NCI-H187 treated with DMSO at 0.1 percent for 48 hours (cell line): ENCODE measurements at places on chromosomes 2 and 18.

DNA sequence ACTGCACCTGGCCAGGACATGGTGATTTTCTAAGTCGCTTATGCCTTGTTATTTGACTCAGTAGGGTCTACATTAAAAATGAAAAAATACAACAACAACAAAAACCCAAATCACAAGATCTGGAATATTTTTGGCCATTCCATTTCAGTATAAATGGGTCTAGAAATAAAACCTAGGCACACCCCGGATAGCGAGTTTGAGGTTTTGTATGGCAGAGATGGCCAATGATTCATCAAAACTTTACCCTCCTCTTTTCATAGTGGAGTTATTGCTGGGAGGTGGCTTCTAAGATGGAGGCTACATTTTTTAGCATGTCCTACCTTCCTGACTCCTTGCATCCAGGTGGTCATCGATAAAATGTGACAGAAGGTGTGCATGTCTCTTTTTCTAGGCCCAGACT, 49.3 kb upstream of the PELI1 start:
- no peak for DNase-seq

GRCh38 chr2:234391625-234392024, 105.3 kb downstream of the ARL4C start:
- no peak for DNase-seq

DNA sequence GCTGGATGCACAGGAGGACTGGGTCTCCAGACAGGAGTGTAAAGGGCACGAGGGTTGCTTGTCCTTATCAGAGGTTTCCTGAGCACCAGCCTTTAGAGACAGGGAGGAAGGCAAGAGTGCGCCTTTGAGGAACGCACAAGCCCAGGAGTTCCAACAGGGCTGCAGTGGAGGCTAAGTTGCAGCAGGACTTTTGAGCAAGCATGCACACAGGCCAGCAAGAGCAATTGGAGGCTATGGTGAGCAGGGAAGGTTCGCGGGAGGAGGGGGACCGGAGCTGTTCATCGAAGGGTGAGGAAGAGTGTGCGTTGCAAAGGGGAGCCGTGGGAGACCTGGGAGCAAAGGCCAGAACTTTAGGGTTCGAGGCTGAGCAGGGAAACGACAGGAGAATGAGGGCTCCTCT, 2.2 kb upstream of the ATOH8 start:
- DNase-seq, result no peak

DNA sequence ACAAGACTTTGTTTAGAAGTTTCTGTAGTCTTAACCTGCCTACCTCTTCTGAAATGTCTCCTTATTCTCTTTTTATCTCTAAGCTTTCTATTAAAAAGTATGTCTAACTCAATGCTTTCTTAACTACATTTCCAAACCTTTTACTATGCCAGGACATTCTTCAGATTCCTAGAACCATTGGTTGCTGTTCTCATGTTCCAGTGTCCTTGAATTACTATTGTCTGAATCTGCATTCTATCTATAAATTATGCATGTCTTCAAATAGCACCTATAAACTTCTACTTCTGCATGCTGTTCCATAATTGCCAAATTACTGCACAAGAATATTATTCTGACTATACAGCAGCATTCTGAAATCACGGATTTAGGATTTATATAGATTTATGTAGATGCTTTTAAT, 166.0 kb upstream of the VWC2L start:
- DNase-seq, result no peak

GRCh38 chr18:63339920-63340484, 20.4 kb upstream of the BCL2 start:
- DNase-seq, result no peak

- DNase-seq, result no peak
These were observed 45.1 kb downstream of the CDH19 start for GRCh38 chr18:66558773-66559172.

- no peak for DNase-seq
These were observed 46.2 kb upstream of the ARHGAP28 start for GRCh38 chr18:6683112-6683876.

DNA sequence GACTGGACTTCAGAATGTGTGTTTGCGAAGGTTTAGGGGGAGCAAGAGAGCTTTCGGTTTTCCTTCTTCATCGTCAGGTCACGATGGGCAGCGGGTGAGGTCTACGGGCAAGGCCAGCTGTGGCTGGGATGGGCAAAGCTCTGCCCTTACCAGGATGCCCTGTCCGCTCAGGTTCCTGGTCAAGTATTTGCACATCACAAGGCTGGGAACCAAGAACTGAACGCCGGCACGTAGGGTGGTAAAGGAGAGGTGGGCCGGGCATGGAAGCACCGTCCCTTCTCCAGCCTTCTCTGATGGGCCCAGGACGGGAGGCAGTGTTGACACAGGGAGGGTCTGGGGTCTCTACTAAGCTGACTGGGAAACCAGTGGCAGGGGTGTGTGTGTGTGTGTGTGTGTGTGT, 50.5 kb upstream of the UBE2F start:
- no peak for DNase-seq

DNA sequence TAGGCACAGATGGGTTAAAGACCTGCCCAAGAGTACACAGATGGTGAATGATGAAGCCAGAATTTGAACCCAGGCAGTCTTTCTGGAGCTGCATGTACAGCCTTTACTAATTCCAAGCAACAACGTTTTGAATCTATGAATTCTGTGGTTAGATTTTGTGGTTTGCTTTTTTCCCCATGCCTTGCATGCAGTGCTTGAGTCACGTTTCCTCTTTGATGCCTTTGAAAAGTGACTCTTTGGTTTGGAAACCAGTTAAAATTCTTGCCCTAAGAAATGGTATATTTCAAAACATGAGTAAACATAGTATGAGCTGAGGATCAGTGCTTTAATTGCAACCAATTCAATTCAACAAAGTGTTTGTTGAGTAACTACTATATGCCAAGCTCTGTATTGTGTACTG, 48.2 kb upstream of the PPM1B start:
- DNase-seq, result no peak

DNA sequence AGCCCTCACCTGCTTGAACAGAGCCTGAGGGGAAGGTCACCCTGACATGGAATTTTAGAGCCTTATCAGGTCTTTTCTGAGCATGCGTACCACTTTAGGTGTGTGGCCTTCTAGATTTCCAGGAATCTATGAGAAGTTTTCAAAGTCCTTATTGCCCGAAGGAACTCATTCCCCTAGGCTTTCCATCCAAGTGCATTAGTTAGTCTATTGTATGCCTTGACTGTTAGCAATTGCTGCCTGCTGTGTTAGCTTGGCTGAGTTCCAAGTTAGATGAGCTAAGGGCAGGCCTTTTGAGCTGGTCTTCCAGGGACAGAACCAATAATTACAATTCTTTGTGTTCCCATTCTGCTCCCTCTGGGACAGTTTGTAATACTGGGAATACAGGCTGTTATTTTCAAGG, 30.8 kb upstream of the PUM2 start:
- no peak for DNase-seq

DNA sequence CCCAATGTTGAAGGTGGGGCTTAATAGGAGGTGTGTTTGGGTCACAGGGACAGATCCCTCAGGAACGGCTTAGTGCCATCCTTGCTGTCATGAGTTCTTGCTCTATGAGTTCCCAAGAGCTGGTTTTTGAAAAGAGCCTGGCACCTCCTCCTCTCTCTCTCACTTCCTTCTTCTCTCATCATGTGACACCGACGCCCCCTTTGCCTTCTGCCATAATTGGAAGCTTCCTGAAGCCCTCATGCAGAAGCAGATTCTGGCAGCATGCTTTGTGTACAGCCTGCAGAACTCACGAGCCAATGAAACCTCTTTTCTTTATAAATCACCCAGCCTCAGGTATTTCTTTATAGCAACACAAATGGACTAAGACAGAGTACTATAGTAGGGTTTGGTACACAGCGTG, 100.4 kb upstream of the SH3BP4 start:
- no peak for DNase-seq

DNA sequence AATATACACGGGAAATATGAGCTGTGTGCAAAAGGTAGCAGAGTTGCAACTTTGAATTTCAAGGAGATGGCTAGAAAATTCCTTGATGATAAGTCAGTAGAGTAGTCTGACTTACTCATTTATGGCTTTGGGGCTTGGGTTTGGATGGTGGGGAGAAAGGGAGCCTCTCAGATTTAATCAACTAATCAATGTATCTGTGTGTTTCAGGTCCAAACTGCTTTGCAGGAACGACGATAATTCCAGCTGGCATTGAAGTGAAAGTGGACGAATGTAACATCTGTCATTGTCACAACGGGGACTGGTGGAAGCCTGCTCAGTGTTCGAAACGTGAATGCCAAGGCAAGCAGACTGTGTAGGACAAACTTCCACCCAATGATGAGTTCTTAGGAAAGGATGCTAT, 164.6 kb downstream of the VWC2L start:
- DNase-seq, result no peak

DNA sequence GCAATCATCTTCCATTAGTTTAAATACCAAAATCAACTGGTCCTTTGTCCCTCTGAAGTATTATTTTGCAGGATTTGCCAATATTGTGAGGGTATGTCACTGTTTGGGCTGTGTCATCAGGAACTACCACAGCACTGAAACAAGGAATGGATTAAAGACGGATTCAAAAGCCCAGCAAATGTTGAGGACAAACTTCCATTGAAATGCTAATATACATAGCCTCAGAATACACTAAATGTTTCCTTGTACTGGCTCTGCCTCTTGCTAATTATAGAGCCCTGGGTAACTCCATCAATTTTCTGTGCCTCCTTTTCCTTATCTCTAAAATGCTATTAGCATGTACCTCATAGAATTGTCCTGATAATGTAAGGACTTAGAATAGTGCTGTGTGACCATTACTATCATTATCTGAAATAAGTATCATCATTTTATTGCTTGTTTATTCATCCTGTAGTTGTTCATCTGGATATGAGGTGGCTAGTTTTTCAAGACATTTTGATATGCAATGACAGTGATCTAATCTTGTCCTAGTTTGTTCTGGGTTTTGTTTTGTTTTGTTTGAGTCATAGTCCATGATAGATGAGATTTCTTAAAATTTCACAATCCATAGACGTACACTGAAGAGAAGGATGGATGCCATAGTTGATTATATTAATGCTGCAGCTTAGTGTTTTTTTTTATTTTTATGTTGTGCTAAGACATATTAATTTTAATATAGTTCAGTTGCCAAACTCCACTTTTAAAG, 333.4 kb upstream of the KCNH7 start:
- DNase-seq, result no peak

DNA sequence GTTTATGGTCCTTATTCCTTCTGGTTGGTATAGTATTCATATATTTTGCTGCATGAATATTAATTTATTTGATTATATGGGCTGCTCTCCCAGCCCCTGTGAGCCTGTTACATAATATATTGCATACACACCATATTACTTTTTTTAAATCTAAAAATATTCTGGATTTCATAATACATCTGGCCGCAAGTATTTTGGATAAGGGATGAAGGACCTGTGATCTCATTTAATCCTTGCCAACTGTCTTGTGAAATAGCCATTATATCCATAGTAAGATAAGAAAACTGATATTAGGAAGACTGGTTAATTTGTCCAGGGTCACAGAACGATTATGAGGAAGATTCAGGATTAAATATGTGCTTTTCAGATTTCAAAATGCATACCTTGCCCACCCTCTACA, 433.6 kb downstream of the LPIN1 start:
- no peak for DNase-seq

DNA sequence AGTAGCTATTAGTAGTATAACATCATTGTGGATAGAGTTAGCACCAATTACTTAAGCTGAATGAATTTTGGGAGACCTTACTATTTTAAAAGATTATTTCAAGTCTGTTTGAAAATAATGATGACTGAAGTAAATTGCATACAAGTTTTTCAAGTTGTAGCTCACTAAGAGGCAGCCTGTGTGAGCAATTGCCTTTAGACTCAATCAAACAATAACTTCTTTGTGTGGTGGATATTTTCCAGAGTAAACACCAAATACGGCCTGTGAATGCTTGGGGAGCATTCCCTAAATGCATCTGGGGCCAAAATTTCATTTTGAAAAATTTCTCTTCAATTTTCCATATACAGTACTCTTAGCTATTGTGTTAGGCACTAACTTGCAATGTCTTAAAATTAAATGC, 7.9 kb downstream of the SERPINB12 start:
- no peak for DNase-seq

GRCh38 chr2:9753276-9753600, 90.0 kb upstream of the TAF1B start:
- DNase-seq, result no peak

DNA sequence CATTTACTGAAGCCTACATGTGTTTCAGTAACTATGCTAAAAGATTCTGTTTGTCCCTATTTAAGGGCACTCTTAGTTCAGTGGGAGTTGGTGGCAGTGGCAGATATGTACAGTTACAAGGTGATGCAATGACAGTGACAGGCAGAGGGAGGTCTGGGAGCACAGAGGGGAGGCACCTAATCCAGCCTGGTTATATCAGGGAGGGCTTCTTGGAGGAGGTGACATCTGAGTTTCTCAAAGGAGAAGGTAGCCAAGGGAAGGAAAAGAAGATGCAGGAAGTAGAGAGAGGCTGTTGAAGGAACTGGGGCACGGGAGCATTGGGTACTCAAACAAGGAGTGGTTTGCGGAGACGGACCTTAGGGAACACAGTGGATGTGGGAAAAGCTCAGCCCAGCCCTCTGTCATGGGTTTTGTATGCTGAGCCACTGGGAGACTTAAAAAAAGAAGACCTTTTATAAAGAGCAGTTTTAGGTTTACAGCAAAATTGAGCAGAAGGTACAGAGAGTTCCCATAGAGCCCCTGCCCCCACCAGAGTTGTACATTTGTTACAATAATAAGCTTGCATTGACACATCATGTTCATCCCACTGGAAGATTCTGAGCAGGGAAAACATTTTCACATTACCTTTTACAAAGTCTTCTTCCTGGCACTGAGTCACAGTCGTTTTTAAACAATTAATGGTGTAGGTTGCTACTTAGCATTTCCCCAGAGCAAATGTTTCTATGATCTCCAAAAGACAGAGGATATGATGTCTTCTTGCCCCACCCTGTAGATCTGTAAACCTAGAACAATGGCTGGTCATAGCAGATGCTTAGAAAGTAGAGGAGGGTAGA, 83.0 kb upstream of the TAF1B start:
- DNase-seq, result no peak

DNA sequence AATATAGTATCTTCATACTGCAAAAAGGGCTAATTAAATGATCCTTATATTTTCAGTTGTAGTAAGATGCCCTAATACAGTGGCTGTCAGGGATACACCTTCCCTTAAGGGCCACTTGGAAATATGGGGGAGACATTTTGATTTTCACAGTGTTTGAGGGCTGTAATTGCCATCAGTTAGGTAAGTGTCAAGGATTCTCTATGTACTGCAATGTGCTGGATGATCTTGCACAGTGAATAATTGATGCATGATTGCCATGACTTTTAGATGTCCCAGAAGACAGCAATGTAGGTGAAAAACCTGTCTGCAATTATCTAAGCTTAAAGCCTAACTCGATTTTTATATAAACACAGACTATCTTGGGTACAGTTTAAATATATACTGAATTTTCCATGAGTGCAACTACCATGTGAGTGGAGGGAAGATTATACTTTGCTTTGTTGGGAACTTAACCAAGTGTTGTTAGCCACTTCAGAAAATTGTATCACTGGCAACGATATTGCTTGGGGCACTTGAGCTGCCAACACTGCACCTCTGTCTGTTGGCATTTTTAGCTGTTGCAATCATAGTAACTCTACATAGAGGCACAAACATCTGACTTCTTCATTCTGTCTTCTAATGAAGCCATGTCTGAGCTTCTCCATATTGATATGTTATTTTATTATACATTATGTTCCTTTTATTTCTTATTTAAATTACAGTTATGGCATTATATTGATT, 45.2 kb downstream of the MAIP1 start:
- DNase-seq, result no peak
